Type B pancreatic cell (in vitro differentiated cells): ENCODE measurements at places on chromosomes 4 and X.

- DNase-seq, result no peak
These were observed 7.1 kb downstream of the IGFBP7 start for GRCh38 chr4:57103051-57103450.

DNA sequence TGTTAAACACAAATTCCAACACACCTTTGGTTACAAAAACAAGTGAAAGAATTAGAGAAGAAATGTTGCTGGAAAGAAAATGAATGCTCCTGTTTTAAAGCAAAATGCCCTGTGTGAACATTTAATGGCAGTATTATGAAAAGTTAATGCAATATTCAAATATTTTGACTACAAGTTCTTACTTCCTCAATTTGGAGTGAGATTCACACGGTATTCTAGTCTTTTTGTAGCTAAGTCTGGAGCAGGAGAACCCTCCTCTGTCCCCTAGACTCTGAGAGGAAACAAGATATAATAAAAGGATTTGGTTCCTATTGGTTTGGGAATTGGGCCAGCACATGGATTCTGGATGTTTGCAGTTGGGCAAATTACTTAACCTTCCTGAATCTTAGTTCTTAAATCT lies 12.7 kb downstream of the MAD2L1 start:
- no peak for DNase-seq

DNA sequence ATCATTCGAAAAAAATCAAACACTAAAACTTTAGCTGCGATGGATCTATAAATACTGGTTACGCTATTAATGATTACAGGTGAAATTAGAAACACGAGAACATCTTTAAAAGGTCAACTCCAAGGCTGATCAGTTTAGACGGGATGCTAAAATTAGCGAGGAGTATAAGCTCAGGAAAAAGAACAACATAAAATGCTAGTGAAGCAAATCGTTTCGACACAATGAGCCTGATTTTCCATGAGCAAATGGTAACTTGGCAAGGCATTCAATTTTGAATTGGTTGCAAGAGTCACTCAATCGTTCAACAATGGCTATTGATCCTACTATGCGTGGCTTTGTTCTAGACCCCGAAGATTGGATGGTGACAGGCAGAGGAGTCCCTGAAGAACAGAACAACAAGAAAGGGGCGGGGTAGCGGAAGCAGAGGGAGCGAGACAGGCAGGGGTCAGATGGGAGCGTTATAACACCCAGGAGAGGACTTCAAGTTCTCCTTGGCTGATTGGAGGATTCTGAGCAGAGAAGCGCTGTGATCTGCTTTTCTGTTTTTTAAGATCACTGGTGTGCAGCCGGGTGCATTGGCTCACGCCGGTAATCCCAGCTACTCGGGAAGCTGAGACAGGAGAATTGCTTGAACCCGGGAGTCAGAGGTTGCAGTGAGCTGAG lies 146.5 kb downstream of the RBM47 start:
- no peak for DNase-seq

DNA sequence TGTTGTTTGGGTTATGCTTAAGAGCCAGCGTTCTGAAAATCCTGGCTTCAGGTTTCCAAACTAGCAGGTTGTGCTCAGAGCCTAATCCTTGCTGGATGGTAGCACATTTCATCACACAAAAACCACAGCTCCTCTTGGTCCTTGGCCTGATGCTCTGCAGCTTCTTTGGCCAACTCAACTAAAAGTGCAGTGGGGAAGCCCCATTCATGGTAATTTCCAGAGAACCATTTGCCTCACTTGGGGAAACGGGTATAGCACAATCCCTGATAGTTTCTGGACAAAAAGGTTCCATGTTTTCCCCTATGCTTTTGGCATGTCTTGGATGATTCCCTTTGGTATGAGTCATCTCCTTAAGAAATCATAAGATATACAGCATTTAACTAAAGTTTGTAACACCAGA lies 78.7 kb downstream of the SYNPO2 start:
- DNase-seq, result no peak

GRCh38 chr4:120921456-120922380 lies 808 bp downstream of the PRDM5 start:
- DNase-seq, result peak; percentile 76

DNA sequence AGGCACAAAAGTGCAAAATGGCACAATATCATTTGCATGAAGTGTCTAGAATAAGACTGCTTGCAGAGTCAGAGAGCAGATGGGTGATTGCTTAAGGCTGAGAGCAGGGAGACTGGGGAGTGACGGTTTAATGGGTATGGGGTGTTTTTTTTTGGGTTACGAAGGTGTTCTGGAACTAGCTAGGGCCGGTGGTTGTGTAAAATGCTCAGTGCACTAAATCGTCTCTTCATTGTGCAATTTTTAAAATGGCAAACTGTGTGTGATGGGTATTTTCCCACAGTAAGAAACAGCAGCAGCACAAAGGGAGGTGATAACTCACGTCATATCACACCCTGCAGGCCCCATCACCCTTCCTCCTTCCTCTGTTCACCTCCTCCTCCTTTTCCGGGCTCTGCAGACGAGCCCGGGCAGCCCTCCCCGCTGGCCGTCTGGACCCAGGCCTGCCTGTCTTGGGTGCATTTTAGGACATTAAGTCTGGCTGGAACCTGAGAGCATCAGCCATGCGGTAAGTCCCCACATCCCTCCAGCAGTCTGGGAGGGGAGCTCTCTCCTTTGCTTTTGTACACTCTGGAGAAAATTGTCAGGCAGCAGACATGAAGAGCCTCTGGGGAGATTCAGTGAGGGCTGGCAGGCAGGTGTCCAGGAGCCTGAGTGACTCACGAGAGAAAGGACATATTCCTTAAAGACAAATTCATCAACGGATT lies 42.7 kb downstream of the ASMT start:
- DNase-seq, result no peak

DNA sequence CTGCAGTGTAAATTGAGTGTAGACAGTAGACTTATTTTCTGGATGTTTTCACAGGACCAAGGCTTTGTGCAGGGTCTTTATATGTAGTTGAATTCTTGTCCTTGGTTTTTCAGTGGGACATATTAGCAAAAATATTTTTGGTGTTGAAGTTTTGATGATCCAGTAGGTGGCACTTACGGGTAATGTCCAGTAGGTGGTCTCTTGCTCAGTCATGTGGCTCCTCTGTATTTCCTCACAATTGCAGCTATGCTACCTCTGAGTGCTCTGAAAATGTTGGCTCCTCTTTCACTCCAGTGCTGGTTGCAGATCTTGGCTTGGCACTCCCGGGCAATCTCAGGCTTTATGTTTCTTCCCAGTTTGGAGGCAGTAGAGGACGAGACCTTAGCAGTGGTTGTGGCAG lies 419.8 kb upstream of the AMOT start:
- no peak for DNase-seq
